ENCODE measurements at places on chromosomes 5 and 9.
A peak's percentile ranks its signal among the peaks of the same experiment; 100 is the strongest.

DNA sequence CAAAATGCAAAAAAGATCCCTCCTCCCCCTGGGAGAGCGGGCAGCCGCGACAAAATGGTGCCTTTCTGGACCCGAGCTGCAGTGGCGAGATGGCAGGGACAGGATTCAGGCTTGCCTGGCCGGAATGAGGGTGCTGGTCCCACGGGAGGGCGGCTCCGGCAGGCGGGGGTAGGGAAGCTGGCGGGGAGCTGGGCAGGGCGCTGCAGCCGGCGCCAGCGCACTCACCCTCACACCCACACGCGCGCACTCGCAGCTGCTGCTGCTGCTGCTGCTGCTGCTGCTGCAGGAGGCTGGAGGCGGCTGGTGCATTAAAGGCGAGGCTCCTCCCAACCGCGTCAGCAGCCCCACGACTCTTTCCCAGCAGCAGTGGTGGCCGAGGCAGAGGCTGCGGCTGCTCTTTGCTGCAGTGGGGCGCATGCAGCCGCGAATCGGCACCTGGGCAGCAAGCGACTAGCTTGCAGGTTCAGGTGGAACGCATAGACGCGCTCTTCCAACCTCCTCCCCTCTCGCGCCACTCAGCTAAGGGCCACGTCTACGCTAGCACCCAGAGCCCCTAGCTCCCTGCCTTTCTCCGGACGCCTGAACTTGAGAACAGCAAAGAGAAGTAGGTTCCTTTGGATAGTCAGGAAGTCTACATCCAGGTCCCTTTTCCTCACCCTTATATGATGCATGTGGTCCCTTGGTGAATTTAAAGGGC, at the start of gene PPP2R2B:
PPP2R2B (minus strand) TSS at position 282 of the 697 bp plus-strand sequence.
- DNase-seq = peak; percentile 69

DNA sequence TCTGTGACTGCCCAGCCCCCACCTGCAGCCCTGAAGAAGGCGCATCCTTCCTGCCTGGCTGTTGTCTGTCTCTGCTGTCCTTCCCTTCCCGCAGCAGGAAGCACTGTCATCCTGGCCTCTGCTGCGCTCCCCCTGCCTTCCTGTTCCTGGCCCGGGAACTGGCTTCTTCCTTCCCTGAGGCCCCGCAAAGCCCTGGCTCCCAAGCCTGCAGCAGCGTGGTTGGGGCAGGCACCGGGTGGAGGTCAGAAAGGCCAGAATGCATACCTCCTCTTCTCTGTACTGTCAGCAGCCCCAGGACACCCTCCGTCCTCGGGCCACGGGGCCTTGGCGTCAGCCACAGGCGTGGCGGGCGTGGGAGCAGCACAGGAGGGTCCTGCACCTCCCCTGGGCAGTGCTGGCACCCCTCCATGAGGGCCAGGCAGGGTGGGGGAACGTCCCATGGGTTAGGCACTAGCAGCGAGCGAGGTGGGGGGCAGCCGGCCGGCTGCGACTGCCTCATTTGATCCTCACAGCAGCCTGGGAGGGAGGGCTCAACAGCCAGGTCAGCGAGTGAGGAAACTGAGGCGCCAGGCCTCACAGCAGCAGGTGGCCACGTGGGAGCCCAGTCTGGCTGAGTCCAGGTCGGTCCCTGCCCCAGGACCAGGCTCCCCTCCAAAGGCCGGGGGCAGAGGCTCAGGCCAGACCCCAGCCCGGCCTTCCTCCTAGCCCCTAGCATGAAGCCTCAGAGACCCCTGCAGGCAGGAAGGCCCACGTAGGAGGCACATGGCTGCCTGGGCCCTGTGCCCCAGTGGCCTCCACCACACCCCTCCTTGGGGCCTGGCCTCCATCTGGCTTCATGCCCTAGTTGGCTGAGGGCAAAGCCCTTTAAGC, 9.4 kb downstream of the FLT4 start:
- peak; percentile 72 for DNase-seq

GRCh38 chr5:95284572-95285408, at the start of gene MCTP1:
TSS of gene MCTP1 (minus strand) at chr5:95285094.
- no peak for DNase-seq

DNA sequence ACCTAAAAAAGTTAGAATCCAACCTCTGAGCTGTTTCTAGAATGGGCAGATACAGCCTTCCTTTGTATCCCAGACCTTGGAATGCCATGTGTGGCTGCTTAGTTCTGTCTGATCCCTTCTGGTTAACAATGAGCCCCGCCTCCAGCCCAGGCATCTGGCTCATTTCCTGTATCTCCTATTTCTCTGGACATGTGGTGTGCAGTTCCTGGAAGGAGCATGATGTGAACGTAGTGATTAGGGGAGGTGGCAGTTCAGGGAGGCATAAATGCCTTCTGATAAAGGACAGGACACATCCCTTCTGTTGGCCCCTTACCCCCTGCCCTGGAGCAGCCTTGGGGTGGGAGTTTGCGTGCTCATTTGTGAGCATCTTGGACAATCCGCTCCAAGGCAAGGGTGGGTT, 243.0 kb downstream of the ZSWIM6 start:
- no peak for DNase-seq

DNA sequence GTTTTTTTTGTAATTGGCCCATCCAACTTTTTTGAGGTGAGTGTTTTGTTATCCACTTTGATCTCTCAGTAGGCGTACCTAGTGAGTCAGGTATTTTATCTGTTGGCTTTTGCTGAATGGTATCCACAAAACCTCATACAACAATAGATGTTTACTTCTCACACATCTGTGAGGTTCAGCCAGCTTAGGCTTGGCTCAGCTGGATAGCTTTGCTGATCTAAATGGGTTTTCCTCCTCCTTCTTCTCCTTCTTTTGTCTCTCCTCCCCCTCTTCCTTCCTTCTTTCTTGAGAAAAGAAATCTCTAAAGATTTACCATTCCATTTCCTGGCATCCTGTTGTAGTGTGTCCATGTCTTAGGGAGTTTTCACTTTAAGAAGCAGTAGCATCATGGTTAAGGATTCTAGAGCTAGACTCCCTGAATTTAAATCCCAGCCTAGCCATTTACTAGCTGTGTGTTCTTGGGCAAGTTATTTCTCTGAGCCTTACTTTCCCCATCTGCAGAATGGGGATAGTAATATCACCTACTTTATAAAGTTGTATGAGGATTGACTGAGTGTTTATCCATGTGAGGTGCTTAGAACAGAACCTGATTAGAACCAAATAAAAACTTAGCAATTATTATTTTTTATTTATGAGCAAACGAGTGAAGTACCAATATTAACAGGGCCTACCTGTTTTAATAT, 126.3 kb downstream of the ARHGAP26 start:
- no peak for DNase-seq

- DNase-seq = peak; percentile 29
Observed at GRCh38 chr5:157486221-157486681, 26.2 kb downstream of the NIPAL4 start.

GRCh38 chr9:92438900-92439526, 14.7 kb upstream of the OMD start:
- no peak for DNase-seq

DNA sequence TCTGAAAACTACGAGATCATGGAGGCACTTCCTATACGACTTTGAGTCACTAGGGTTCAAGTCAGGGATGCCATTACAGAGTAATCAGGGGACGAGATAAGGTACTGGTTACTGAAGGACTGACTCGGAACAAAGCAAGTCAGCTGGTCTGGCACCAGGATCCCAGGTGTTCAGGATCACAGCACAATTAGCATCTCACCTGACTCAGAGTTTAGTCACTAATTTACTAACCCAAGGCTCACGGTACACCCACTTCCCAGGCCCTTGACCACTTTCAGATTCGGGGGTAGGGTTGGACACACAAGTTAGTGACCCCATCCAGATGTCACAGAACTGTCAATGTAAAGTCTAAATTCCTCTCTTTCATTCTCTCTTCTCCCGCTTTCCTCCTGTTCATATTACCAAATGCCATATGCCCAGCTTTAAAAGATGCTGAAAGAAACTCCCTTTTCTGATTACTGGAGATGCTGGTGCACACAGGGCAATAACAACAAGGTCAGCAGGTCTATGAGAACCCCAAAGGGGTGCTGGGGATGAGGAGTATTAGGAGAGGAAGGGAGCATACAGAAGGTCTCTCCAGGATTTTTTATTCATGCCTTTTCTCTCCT, 657.8 kb downstream of the TLE1 start:
- DNase-seq = no peak

GRCh38 chr9:3006851-3007250, 163.0 kb upstream of the PUM3 start:
- no peak for DNase-seq

DNA sequence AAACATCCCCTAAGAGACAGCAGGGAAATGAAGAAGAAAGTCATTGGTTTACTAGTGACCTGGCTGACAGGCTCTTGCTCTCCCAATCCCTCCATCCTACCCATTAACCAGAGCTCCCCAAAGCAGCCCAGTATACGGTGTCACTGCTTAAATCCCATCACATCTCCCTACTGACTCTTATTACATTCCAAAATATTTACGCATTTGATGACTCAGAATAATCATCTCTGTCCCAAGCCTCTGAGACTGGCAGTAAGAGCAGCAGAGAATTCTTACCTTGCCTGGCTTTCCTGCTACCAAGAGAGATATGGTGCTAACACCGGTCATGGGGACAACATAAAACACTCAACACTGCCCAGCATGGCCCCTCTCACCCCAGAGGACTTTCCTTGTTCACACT, 20.2 kb upstream of the WHRN start:
- no peak for DNase-seq

DNA sequence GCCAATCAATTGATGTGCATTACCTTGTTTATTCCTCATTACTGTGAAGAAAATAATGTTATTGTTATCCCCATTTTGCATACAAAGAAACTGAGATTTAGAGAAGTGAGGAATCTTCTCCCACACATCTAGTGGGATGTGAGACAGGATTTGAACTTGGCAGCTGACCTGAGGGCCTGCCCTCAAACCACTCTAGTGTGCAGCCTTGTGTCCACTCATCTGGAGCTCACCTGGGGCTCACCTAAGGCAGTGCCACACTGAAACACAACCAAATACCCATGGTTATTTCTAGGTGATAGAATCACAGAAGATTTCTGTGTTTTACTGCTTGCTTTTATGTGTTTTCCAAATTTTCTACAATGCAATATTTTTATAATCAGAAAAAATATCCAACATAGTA, 94.7 kb upstream of the SAP30L start:
- no peak for DNase-seq

DNA sequence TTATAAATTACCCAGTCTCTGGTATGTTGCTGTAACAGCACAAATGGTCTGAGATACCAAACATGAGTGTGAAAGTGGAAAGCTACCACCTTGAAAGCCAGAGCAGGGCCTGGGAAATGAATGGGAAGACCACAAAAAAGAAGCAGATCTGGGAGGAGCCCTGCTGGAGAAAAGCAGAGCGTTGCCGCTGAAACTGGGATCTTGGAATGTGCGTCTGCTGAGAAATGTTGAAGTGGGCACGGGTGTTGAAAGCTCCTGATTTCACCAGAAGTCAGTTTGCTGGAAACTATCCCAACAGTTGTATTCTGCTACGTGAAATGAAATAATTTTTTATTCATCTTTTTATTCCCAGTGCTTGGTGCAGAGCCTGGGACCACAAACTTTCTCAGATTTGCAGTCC, 40.0 kb downstream of the NUDT12 start:
- no peak for DNase-seq

DNA sequence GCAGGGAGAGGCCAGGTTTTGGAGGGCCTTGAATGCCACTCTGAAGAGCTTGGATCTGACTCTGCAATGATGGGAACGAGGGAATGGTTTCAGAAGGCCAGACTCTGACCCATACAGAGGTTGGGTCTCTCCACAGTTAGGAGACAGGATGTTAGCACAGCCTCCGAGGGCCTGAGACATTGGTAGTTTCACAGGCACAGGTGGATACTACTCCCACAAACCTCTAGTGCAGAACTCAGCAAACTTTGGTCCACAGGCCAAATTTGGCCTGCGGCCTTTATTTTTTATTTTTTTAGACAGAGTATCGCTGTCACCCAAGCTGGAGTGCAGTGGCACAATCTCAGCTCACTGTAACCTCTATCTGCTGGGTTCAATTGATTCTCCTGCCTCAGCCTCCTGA, 2.9 kb downstream of the GNPDA1 start:
- no peak for DNase-seq

- DNase-seq = no peak
Observed at GRCh38 chr5:30121043-30121442, 1072.4 kb upstream of the CDH6 start.

DNA sequence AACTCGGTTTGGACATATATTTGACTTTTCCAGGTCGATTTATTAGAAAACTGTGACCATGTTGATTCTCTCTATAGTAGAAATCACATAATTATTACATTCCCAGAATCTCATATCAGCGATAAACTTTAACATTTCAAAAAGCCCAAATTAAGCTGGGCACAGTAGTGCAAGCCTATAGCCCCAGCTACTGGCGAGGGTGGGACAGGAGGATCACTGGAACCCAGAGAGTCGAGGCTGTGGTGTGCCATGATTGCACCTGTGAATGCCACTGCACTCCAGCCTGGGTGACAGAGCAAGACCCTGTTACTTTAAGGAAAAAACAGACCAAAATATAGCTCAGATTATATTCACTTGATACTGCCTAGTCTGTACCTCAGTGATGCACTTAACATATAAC, 128.9 kb downstream of the CPLANE1 start:
- no peak for DNase-seq

DNA sequence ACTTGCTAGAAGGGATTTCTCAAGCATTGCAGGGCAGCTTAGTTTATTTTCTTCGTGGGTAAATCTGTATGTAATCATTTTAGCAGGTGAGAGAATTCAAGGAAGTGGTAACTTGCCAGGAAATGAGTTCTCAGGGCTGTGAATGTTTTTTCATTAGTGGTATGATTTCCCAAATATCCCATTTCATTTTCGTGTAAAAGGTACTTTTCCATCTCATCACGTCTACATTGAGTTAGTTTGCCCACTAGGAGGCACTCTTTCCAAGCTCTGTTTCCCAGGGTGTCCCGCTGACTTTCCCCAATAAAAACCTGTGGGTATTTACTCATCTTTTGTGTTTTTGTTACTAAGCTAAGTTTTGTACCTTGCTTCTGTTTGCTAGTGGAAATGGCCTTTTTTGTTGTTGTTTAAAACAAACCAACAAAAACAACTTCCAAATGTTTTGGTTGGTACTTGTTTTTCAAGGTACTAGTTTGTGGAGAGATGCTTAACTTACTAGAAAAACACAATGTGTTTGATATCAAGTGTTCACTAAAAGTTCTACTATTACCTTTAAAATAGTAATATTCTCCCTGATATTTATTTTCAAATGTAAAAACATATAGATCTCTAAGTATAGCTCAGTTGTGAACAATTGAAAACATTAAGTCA, 373.6 kb downstream of the ADGRV1 start:
- DNase-seq = no peak
